ENCODE measurements at places on chromosomes 2 and 18.

- peak; percentile 5 for DNase-seq
Measured at GRCh38 chr2:9778012-9778411, 65.3 kb upstream of the TAF1B start.

- no peak for DNase-seq
Measured at GRCh38 chr18:7645756-7646155, 78.6 kb downstream of the PTPRM start.

GRCh38 chr2:158407031-158407430 lies 49.5 kb downstream of the CCDC148 start:
- DNase-seq: no peak

- DNase-seq: no peak
Measured at GRCh38 chr2:217568289-217568971, 434.4 kb downstream of the TNS1 start.

- no peak for DNase-seq
Measured at GRCh38 chr2:10934979-10935350, 23.2 kb downstream of the KCNF1 start.

GRCh38 chr2:5698134-5698533 lies 6.0 kb downstream of the SOX11 start:
- no peak for DNase-seq

DNA sequence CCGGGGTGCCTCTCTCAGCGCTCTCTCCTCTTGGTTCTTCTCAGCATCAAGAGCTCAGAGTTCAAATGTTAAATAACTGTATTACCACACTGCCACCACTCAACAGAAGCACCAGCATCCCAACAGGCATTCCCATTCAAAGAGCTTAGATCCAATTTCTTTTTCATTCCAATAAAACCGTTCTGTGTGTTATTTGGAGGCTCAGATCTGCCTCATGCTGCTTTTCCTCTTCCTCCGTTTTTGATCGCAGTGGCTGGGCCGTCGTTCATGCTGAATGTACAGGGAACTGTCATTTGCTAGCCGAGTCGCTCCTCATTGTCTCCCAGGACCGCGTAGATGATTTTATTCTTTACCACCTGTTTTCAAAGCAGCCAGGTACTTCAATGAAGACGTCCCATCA lies 798.9 kb upstream of the SALL3 start:
- DNase-seq: no peak

DNA sequence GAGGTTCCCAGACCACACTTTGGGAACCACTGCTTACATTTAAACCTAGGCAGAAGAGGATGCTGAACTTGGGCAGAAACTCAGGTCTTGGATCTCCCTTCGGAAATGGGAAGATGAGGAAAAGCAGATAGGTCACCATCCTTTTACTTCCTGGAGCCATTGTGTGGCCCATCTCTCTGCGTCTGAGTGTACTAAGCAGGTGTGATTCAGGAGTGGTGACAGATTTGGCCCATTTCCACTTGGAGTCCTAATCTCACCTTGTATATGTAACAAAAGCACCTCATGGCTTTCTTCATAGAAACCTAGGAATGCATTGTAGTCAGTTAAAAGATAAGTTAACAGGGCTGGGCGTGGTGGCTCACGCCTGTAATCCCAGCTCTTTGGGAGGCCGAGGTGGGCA lies 71.0 kb downstream of the PRKCE start:
- no peak for DNase-seq

DNA sequence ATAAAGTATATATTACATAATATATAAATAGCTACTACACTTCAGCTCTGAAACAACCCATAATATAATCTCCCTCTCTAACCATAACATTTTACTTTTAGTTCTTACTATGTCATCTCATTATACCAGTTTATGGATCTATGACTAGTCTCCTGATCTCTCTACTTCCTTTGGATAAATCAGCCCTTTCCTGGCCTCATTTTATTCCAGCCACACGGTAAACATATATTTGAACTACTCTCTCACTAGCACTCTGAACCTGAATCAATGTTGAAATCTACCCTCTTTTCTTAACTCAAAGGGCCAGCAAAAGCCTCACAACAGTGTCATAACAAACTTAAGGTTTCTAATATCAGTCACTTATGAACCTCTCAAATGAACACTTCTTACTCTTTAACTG lies 62.6 kb downstream of the BAZ2B start:
- no peak for DNase-seq

GRCh38 chr2:54671875-54672589 lies 51.4 kb upstream of the EML6 start:
- DNase-seq: no peak

GRCh38 chr2:136093583-136093982 lies 24.4 kb downstream of the CXCR4 start:
- no peak for DNase-seq

DNA sequence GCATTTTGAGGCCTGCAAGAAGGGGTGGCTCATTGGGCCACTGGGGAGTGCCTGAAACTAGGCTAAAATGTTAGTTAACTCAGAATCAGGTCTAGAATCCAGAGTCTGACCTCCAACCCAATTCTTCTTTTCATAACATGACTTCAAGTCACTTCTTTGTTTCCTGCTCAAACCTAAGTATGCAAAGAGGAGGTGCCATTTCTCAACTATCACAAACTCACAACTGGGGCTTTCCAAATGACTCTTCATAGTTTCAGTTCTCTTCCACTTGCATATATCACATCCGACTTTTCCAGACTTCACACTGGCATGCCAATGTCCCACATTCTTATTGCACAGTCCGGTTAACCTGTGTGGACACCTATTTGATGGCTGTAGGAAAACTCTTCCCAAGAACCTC lies 211.6 kb downstream of the TCF4 start:
- no peak for DNase-seq

GRCh38 chr2:74421221-74421870 lies at the start of the genes C2orf81 and WDR54:
Gene C2orf81, minus strand, starts transcription at chr2:74421619. Its CDS starts 59 bp downstream, at chr2:74421560.
Gene WDR54, plus strand, starts transcription at chr2:74421730. Its CDS starts 424 bp downstream, at chr2:74422154.
- peak; percentile 92 for DNase-seq

DNA sequence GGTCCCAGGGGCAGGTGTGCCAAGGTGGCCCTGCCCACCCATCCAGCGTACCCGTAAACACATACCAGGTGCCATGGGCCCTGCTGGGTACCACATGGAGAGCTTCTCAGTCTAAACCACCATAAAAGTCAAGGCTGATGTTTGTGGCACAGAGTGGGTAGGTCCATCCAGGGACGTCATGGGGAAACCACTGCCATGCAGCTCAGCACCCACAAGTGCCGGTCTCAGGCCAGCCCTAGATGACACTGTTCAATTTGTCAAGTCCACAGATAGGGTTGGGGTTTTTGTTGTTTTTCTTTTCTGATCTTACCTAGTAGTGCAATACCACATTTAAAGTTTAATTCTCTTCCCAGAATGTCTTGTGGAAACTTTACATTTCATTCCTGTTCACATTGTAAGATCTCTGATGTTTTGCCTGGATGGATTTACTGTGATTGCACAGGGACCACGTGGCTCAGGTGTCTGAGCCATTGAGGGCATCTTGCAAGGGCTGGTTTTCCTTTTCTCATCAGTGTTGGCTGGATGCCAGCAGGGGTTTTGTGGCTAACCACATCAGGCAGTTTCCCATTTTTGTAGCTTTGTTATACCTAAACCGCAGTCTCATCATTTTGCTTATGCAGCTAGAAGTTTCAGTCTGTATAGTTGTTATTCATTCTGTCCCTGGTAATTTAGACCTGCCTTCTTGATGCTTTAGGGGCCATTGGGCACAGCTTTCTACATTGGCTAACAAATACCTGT lies 64.7 kb downstream of the STK25 start:
- peak; percentile 84 for DNase-seq

- DNase-seq: no peak
Measured at GRCh38 chr18:74430231-74430630, 26.9 kb downstream of the DIPK1C start.

GRCh38 chr2:150110548-150110947 lies 376.9 kb downstream of the RND3 start:
- no peak for DNase-seq

DNA sequence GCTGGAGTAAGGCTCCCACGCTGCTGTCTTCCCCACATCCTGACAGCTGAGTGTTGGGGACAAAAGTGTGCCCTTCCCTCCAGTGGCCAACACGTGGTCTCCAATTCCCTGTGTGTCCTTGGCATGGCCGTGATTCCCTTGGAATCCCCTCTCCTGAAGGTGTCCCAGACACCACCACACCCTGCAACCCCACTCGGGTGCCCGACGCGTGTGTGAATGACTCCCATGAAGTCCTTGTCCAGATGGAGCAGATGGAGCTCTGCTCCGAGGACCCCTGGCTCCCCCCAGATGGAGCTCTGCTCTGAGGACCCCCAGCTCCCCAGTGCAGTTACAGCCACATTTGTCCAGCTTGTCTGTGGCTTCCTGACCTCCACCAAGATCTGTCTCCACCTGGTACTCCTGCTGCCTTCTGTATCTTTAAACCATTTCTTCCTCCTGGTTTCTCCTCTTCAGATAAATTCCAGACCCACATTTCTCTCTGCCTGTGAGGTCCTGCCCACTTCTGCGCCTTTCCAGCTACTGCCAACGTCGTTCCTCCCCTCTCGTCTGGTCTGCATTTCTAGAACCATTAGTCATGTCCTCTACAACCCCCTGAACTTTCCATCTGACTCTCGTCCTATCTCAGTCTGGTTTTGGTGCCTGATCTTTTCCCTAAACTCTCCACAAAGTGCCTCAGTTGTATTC lies 86.8 kb upstream of the PXDN start:
- no peak for DNase-seq

DNA sequence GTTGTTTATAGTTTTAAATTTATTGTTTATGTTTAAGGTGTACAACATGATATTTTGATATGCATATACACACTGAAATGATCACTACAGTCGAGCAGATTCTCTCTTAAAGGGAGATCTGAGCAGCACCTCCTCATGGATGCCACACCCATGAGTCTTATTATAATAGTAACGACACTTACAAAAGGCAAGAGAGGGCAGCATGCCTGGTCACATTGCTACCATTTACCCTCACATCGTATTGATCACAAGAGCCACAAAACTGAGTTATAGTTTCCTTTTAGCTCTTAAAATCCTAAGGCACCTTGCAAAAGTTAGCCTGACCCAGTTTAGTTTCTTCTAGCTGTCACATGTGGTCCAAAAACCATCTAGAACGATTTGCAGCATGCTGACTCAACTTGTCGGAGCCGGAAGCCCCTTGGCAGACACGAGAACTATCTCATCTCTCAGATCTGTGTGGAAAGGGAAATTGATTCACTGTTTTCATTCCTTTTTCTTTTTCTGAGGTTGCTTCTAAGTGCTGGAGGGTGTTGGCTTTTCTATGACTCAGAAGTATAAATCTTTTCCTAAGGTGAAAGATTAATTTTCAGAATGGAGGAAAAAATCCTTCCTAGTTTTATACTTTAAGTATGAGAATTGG lies 85.3 kb downstream of the CDC42EP3 start:
- DNase-seq: peak; percentile 79

DNA sequence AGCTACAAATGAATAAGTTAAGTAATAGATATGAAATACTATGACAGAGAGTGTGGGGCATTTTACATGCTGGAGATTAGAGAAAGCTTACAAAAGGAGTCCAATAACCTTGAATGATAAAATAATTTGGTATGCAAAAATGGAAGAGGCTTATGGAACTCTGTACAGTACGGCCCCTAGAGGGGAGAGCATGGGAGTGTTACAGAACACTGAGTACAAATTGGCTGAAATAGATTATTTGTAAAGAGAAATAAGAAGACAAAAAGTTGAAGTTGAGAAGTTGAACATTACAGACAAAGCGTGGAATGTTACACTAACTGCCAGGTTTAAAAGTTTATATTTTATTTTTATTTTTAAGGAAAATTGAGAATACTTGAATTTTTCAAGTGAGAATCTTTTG lies 192.1 kb upstream of the DOK6 start:
- DNase-seq: no peak

DNA sequence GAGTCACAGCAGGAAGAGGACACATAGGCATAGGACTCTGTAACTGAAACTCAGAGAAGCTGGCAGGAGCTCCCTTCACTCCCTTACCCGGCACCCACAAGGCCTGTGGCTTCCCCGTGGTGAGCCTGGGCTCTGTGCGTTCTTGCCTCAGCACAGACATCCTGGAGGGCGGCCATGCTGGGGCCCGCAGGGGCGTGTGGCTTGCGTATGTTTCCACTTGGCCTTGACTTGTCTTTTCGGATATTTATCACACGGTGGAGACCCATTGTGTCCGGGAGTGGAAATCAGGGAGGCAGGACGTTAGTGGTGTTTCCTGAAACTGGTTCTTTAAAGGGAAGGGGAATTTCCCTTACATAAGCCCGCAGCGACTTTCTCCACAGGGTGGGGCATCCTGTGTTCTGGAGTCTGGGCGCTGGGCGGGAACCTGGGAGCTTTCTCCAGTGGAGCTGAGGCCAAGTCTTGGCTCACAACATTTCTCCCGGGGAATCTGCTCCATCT lies 49.9 kb upstream of the EML6 start:
- DNase-seq: peak; percentile 3

- no peak for DNase-seq
Measured at GRCh38 chr2:102116630-102117471, 25.7 kb upstream of the IL1R1 start.

- no peak for DNase-seq
Measured at GRCh38 chr18:39549144-39549543, 1983.5 kb upstream of the CELF4 start.

DNA sequence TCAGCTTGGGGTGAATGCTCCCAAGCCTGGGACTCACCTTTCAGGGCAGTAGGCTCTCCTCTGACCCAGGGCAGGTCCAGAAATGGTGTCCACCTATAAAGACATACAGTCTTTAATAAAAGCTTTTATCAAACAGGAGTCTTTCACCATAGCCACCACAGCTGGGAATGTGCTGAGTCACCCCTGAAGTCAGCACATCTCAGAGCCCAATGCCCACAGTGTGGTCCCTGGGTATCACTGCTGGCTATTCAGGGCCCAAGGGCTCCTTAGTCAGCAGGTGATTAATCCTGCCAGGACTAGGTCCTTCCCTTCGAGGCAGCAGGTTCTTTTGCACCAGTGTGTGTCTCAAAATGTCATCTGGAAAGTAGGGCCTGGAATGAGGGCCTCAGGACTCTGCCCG lies 181.9 kb downstream of the MEMO1 start:
- DNase-seq: no peak

GRCh38 chr2:43078781-43079755 lies 147.3 kb downstream of the ZFP36L2 start:
- no peak for DNase-seq

DNA sequence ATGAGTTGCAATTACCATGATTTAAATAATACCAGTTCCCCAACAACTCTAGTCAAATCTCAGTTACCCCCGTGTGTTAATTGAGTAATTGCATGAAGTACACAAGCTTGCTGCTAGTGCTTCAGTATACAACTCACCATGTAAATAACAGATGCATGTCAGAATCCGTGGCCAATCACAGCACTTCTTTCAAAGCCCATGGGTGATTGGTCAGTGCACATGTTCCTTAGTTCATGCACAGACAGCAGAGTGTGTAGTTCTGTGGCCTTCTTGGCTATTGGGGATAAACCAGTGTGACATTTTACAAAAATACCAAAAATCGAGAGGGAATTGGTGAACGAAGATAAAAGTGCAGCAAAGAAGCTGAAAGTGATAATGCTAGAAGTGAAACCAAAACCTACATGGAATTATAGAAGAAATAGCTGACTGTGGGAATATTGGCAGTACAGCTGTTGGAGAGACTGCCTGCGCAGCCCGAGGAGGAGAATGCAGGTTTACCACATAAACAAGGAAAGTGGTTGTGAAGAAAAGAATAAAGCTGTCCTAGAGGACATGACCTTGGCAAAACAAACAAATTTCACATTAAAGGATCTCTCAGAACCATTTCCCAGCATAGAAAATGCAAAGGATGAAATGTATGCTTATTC lies 59.4 kb downstream of the NEDD4L start:
- no peak for DNase-seq

Data from stimulated activated naive CD4-positive, alpha-beta T cell treated with Interleukin-2 at 50 U/mL for 16 hours (primary cell).